ENCODE measurements at places on chromosomes 1 and 21.

- DNase-seq, result no peak
Measured at GRCh38 chr1:216653001-216653400, 70.2 kb downstream of the ESRRG start.

- no peak for DNase-seq
Measured at GRCh38 chr1:193472838-193473398, 286.5 kb upstream of the B3GALT2 start.

GRCh38 chr1:182301467-182302198 lies 90.0 kb downstream of the GLUL start:
- DNase-seq, result peak; percentile 78

DNA sequence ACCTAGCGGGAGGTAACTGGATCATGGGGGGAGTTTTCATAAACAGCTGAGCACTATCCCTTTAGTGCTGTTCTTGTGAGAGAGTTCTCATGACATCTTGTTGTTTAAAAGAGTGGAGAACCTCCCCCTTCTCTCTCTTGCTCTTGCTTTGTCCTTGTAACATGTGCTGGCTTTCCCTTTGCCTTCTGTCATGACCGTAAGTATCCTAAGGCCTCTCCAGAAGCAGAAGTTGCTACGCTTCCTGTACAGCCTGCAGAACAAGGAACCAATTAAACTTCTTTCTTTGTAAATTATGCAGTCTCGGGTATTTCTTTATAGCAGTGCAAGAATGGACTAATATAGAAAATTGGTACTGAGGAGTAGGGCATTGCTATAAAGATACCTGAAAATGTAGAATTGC lies 515.6 kb downstream of the NEGR1 start:
- no peak for DNase-seq

DNA sequence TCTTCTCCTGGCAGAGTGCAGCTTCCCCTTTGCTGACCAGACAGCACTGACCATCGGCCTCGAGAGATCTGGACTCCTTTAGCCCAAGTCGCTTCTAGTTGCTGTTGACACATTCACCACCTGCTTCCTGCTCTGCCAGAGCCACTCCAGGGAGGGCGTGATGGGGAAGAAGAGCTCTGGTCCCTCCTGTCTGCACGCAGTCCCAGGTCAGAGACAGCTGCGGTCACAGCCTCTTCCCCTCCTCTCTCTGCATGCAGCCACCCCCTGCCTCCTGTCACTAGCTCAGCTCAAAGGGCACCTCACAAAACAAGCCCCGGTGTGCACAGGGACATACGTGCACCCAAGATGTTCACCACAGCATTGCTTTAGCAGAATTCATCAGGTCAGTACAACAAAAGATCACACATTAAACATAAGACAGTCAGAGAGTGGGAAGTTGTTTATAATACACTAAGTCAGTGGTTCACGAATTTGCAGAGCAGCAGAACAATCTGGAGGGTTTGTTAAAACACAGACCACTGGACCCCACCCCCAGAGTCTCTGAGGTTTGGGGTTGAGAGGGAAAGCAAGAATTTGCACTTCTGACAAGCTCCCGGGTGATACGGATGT lies 132.9 kb downstream of the SYF2 start:
- peak; percentile 29 for DNase-seq

- no peak for DNase-seq
Measured at GRCh38 chr1:151416231-151416630, 16.9 kb downstream of the PSMB4 start.

Measured in activated CD4-positive, alpha-beta T cell treated with anti-CD3 and anti-CD28 coated beads, Interleukin-2, amount 50 U/mL, for 16 hours (primary cell).